Activated CD8-positive, alpha-beta memory T cell treated with anti-CD3 and anti-CD28 coated beads for 48 hours (primary cell): ENCODE measurements at places on chromosomes 1 and 21.

DNA sequence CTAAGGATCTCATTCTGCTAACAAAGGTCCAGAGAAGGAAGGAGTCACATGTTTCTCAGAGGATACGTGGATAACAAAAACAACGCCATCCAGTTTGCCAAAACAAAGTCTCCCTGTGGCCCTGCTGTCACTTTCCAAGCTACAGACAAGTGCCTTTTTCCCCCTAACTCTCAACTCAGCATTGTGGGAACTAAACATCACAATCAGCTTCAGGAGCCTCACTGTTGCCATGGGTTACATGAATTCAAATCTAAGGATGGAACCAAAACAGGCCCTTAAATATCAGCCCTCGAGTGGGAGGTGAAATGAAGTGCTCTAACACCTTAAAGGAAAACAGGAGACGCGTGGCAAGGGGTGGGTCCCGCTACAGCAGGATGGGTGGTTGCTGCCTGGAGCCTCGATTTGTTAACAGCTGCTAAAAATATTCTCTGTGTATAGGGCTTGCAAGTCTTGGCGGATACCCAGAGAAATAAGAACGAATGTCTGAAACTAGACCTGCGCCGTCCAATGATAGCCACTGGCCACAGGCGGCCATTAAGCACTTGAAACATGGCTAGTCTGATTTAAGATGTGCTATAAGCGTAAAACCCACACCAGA, 66.4 kb upstream of the SOD1 start:
- no peak for DNase-seq

- DNase-seq = no peak
Observed at GRCh38 chr21:36567216-36567885, 87.4 kb upstream of the CLDN14 start.

GRCh38 chr1:15507278-15507677, 16.7 kb downstream of the CASP9 start:
- no peak for DNase-seq

- no peak for DNase-seq
Observed at GRCh38 chr1:157431751-157432150, 120.6 kb downstream of the FCRL5 start.

GRCh38 chr1:54743416-54744226, 20.7 kb downstream of the PARS2 start:
- no peak for DNase-seq
